Mesenchymal stem cell (in vitro differentiated cells and primary cell): ENCODE measurements at places on chromosomes 6 and 20.

- H3K36me3 ChIP-seq, result no peaks in the 10 kb centered on the region
- H3K27me3 ChIP-seq, result no peaks in the 10 kb centered on the region
- peaks cover 18% of the 10 kb centered on the region for H3K4me1 ChIP-seq
- H3K4me3 ChIP-seq, result no peak overlapping the region
- no peak for DNase-seq
Observed at GRCh38 chr6:163352011-163352685, 62.4 kb upstream of the QKI start.

DNA sequence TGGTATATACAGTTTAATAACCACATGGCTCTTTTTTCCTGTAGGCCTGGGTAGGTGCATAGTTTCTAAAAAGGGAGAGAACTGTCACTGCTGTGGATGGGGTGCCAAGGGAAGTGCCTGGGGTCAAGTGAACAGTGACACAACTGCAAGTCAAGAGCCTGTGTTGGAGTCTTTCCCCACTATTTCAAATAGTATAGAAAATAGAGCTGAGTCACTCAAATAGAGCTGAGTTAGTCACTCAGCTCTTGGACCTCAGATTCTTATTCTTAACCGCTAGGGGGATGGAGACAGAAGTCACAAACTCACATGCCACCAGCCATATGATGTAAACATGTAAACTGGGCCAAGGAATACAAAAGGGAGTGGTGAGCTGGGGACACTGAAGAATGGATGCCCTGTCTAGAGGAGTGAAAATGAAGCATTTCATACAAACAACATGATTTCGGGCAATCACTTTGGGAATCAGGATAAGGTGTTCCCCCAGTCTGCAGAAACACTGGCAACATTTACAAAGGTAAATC lies 2.1 kb downstream of the NQO2 start:
- H3K27me3 ChIP-seq, result no peaks in the 10 kb centered on the region
- H3K4me1 ChIP-seq, result peaks cover 9% of the 10 kb centered on the region
- peaks cover 24% of the 10 kb centered on the region for H3K36me3 ChIP-seq
- peak; percentile 88 for DNase-seq

DNA sequence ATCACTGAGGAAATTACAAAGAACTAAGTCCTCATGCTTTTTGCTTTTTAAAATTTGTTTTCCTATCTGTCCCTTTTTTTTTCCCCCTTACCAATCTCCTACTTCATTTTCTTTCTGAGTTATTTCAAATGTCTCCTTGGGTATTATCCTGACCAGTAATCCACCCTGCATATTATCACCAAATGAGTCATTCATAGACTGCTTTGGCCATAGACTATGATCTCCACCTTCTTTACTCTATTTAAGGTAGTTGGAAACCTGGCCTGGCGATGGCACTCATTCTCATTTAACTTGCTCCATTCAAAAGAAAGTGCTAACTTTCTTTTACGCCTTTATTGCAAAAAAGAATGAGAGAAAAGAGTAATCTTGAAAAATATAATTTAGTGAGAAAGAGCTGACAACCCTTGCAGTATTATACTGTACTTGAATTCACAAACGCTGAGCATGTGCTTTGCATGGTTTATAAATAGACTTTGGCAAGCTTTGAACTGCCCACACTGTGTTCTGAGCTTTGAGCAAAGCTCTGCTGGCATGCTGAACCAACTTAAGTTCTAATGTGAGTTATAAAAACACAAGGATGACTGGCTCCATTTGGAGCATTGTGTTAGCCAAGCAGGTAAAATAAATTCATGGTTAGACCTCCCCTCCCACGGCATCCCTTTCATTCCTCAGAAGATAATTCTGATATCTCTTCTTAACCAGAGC lies 198.9 kb downstream of the NKAIN2 start:
- no peak overlapping the region for H3K4me3 ChIP-seq
- no peak for DNase-seq
- H3K27me3 ChIP-seq, result no peaks in the 10 kb centered on the region
- H3K36me3 ChIP-seq, result no peaks in the 10 kb centered on the region
- no peaks in the 10 kb centered on the region for H3K4me1 ChIP-seq

- H3K27ac ChIP-seq, result no peak overlapping the region
- H3K4me3 ChIP-seq, result no peak overlapping the region
- no peaks in the 10 kb centered on the region for H3K27me3 ChIP-seq
- no peaks in the 10 kb centered on the region for H3K36me3 ChIP-seq
- DNase-seq, result no peak
Observed at GRCh38 chr6:90144396-90144795, 152.2 kb downstream of the BACH2 start.

GRCh38 chr20:60559462-60559861 lies 601.2 kb downstream of the CDH26 start:
- H3K4me1 ChIP-seq, result no peaks in the 10 kb centered on the region
- H3K4me3 ChIP-seq, result no peak overlapping the region
- H3K36me3 ChIP-seq, result no peaks in the 10 kb centered on the region
- no peaks in the 10 kb centered on the region for H3K27me3 ChIP-seq
- DNase-seq, result no peak
- H3K27ac ChIP-seq, result no peak overlapping the region

DNA sequence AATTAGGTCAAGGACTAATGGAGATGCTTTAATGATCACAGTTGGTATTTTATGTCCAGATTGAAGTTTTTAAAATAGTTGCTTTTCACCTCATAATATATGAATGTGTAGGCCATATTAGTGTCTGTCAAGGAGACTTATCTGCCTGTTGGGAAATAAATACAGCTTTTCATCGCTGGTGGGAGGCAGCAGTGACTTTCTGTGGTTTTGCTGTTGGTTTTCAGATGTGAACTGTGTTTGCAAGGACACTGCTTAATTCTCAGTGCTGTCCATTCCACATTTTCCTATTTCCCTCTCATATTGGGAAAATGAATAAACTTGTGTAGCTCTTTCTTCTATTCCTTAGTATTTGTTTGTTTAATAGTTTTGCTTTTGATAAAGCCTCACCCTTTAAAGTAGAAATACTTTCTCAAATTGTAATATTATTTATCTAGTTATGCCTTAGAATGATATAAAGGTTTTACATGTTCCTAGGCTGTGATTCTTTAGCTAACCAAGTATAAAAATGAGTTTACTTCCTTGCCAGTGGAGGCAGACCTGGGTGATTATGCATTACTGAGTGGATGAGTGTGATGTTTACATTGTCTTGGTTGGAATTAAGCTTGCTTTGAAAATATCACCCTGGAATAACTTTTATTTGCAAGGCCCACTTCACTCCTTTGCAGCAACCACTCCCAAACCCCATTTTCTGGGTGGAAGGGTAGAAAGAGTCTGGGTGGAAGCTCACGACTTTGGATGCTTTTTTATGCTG lies 3.3 kb downstream of the PLCB4 start:
- peaks cover 5% of the 10 kb centered on the region for H3K27me3 ChIP-seq
- peak overlapping the region; percentile 72 for H3K27ac ChIP-seq
- H3K4me1 ChIP-seq, result peaks cover 12% of the 10 kb centered on the region
- no peak overlapping the region for H3K4me3 ChIP-seq
- H3K36me3 ChIP-seq, result no peaks in the 10 kb centered on the region

DNA sequence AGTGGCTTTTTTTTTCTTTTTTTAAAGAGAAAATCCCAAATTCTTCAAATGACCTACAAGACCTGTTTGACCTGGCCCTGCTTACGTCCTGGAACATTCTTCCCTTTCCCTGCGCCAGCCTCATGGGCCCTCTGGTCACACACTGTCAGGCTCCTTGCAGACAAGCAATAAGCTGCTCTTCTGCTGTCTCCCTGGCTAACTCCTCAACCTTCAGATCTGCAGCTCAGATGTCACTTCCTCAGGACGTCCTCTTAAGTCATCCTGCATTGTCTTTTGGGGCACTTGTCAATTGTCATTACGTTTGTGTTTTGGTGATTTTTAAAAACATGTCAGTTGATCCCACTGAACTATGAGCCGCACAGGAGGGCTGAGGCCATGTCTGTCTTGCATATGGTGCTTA lies 28.9 kb upstream of the SLC35D3 start:
- no peak overlapping the region for H3K4me3 ChIP-seq
- H3K4me1 ChIP-seq, result no peaks in the 10 kb centered on the region
- no peaks in the 10 kb centered on the region for H3K27me3 ChIP-seq
- DNase-seq, result no peak
- H3K27ac ChIP-seq, result no peak overlapping the region
- peaks cover 5% of the 10 kb centered on the region for H3K36me3 ChIP-seq

DNA sequence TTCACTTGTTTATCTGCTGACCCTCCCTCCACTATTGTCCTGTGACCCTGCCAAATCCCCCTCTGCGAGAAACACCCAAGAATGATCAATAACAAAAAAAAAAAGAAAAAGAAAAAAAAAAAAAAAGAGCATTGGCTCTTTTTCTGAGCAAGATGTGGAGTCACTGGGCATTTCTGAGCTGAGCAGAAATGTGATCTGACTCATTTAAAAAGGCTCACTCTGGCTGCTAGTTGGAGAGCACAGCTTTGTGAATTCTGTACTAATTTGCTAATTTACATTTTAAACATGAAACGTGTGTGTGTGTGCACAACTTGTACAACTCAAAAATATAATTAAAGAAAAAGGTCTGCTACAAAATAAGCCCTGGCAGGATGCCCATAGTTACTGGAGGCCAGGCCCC lies 20.2 kb downstream of the SCML4 start:
- DNase-seq, result peak; percentile 19
- H3K36me3 ChIP-seq, result no peaks in the 10 kb centered on the region
- H3K4me1 ChIP-seq, result no peaks in the 10 kb centered on the region
- no peak overlapping the region for H3K4me3 ChIP-seq
- peaks cover 9% of the 10 kb centered on the region for H3K27me3 ChIP-seq

DNA sequence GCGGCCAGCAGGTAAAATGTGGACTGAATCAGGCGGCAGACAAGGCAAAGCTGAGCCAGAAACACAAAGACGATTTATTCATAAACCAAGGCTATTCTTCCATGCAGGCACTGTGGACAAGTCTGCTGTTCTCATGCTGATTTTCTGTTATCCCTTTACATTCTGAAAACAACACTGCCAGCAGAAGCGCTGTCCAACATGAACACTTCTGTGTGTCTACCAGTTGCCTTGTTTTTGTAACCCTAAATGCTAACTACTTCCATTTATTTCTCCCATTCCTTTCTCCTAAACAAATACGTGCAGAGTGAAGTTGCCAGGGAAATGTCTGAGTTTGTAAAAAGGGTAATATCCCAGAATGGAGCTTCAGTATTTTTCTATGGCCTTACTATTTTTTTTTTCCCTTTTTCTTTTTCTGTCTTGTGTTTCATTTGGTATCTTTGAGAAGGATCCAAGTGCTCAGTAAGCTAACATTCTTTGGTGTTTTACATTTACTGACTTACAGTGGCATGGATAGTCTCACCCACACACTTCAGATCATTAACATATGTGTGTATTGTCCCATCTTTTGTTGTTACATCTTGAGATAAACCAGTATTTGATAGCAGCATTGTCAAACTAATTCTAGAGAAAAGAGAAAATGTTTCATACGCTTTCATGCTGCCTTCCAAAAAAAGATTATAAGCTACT lies 1308.9 kb upstream of the MAP3K7 start:
- DNase-seq, result peak; percentile 10
- H3K27ac ChIP-seq, result no peak overlapping the region
- H3K4me1 ChIP-seq, result no peaks in the 10 kb centered on the region
- H3K36me3 ChIP-seq, result no peaks in the 10 kb centered on the region
- H3K4me3 ChIP-seq, result no peak overlapping the region

- peak; percentile 22 for DNase-seq
- H3K36me3 ChIP-seq, result no peaks in the 10 kb centered on the region
- peaks cover 4% of the 10 kb centered on the region for H3K27me3 ChIP-seq
- H3K27ac ChIP-seq, result no peak overlapping the region
Observed at GRCh38 chr6:106063448-106063850, 22.7 kb upstream of the PRDM1 start.

GRCh38 chr6:42028234-42029061 lies 21.9 kb upstream of the TAF8 start:
- no peak overlapping the region for H3K27ac ChIP-seq
- H3K4me3 ChIP-seq, result no peak overlapping the region
- no peaks in the 10 kb centered on the region for H3K27me3 ChIP-seq

DNA sequence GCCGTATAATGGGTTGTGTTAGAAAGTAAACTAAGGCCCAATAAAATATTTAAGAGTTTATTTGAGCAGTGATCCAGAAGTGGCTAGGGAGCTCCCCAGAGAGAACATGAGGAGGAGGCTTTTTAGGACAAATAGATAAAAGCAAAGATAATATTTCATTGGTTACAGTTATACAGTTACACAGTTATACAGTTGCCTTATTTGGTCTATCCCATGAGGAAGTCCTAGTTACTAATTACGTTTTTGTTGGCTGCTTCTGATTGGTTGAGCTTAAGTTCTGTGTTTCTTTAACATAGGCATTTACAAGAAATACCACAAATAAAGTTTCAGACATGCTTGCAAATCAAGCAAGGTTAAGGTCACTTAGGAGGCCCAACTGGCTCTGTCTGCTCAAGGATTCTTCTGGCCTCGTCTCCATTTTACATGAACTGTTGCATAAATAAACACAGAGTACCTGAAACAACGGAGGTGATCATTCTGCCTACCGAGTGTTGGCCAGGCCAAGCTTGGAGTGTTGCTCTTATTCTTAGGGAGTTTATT lies 7.0 kb downstream of the UBD start:
- no peak overlapping the region for H3K27ac ChIP-seq
- peaks cover 9% of the 10 kb centered on the region for H3K4me1 ChIP-seq
- H3K4me3 ChIP-seq, result peak overlapping the region; percentile 68
- no peaks in the 10 kb centered on the region for H3K36me3 ChIP-seq

- H3K27ac ChIP-seq, result no peak overlapping the region
- DNase-seq, result no peak
- H3K4me3 ChIP-seq, result no peak overlapping the region
- H3K4me1 ChIP-seq, result no peaks in the 10 kb centered on the region
- no peaks in the 10 kb centered on the region for H3K27me3 ChIP-seq
Observed at GRCh38 chr6:3016473-3017280, 17.0 kb downstream of the NQO2 start.

- no peaks in the 10 kb centered on the region for H3K27me3 ChIP-seq
- DNase-seq, result no peak
- H3K36me3 ChIP-seq, result no peaks in the 10 kb centered on the region
- no peak overlapping the region for H3K27ac ChIP-seq
- H3K4me3 ChIP-seq, result no peak overlapping the region
- no peaks in the 10 kb centered on the region for H3K4me1 ChIP-seq
Observed at GRCh38 chr6:95244751-95245150, 332.6 kb upstream of the MANEA start.

- H3K27ac ChIP-seq, result no peak overlapping the region
- H3K27me3 ChIP-seq, result peaks cover 52% of the 10 kb centered on the region
- DNase-seq, result no peak
- no peak overlapping the region for H3K4me3 ChIP-seq
- H3K36me3 ChIP-seq, result no peaks in the 10 kb centered on the region
Observed at GRCh38 chr20:44145131-44145775, 41.7 kb downstream of the JPH2 start.
